ENCODE measurements at places on chromosomes 4 and X.

DNA sequence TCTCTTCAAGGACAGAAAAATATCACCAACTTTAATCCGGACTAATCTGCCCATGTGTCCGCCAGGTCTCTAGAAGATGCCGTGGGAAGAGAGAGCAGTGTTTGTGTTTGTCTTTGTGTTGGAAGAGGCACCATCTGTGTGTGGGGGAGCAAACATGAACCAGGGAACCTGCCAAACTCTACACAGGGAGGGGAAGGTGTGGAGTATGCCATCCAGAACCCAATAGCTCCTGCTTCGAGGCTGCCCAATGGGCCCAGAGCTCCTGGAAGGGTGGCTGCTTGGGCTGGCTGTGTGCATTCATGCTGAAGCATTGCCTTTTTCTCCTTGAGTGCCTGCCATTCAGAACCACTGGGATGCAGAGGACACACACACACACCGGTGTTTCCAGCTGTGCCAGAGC is 536.2 kb downstream of the MID1IP1 start:
- DNase-seq = no peak

- DNase-seq = no peak
Observed at GRCh38 chrX:100356351-100356896, 53.6 kb downstream of the PCDH19 start.

DNA sequence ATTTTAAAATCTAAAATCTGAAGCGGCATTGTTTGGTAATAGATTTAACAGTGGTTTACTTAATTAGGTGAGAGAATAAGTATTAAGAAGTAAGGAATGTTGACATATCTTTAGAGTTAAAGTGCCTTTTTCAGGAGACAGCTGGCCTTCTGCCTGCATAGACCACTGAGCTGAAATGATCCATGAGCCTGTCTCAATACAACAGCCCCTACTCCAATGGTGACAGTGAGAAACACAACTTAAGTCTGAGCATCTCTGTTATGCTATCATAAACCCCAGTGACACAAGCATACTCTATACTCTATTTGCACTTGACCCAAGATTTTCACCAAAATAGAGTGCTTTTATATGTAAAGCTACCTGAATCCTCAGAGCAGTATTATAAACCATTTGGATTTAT is 137.9 kb downstream of the GRIA2 start:
- DNase-seq = no peak

- DNase-seq = no peak
Observed at GRCh38 chr4:39823191-39823590, 125.3 kb downstream of the UBE2K start.

- DNase-seq = no peak
Observed at GRCh38 chr4:178240891-178241290, 798.7 kb upstream of the AGA start.

GRCh38 chrX:16125520-16126149 is 2.3 kb downstream of the GRPR start:
- DNase-seq = no peak

DNA sequence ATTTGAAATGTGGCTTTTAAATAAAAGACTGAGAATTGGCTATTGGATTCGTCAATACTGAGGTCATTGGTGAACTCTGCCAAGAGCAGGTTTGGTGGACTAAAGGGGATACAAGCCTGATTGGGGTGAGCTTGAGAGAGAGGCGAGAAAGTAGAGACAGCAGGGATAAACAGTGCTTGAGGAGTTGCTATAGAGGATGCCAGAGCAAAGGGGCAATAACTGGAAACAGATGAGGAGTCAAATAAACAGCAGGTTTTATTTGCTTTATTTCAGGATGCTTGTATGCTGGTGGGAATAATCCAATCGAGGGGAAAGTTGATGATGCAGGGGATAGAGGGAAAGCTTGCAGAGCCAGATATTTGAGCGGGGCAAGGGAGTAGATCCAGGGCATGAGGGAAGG is 24.0 kb upstream of the ANXA3 start:
- DNase-seq = no peak

DNA sequence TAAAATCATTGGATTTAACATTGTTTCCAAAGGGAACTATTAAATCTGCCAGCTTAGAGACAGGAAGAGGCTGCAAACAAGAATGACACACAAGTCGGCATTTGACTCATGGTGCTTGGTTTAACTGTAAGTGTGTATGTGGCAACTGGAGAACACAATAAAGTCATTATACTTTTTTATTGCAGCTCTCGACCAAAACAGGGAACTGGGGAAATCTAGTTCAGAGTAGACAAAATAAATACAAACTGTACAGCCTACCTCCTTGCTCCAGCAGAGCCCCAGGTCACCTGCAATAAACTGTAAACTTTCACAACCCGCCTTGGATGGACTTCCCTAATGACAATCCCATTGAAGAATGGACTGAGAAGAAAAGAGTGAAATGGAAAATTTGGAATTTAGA is 24.0 kb downstream of the NPY5R start:
- DNase-seq = no peak

- no peak for DNase-seq
Observed at GRCh38 chr4:27846951-27847350, 986.3 kb downstream of the STIM2 start.

- DNase-seq = no peak
Observed at GRCh38 chr4:10173037-10173753, 56.6 kb upstream of the WDR1 start.

DNA sequence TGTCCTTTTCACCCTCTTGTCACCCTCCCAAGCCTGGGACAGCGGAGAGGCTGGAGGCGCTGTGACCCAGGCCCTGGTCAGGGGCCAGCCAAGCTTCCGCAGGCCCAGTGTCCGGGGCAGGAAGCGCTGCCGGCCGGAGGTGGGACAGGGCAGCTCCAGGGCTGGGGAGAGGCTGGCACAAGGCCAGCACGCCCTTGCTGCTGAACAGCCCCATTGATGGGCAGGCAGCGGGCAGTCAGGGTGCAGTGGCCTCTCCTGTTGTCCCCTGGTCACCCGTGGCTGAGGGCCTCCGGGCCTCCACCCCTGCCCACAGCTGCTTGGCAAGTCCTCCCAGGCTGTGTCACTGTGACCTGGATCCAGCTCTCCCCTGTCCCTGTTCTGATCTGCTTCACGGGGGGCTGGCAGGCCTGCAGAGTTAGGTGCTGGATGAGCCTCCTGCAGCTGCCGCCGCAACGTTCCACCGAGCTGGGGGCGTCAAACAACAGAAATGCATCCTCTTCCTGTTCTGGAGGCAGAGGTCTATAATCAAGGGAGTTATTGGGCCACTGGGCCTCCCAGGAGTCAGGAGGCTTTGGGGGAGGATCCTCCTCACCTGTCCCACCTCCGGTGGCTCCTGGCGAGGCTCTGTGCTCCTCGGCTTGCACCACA is 107.9 kb downstream of the PSAPL1 start:
- DNase-seq = no peak

GRCh38 chr4:747546-748170 is 42.0 kb downstream of the PCGF3 start:
- no peak for DNase-seq

- no peak for DNase-seq
Observed at GRCh38 chrX:130118441-130119311, 8.4 kb upstream of the ELF4 start.

DNA sequence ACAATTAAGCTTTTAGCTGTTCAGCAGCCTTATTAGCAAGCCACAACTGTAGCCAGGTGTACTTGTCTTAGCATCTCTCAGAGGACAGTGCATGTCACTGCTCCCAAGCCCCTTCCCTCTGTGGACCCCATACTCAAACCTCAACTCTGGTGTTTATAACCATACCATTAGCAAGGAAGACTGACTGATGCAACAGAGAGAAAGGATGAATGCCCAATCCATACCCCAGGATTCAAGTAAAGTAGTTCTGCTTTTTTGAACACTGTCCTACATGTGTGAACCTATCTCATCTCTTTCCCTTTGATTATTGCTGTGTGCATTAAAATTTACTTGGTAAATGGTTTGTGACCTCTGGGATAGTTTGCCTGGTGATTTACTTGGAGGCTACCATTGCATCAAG is 22.8 kb upstream of the CYBB start:
- DNase-seq = no peak

DNA sequence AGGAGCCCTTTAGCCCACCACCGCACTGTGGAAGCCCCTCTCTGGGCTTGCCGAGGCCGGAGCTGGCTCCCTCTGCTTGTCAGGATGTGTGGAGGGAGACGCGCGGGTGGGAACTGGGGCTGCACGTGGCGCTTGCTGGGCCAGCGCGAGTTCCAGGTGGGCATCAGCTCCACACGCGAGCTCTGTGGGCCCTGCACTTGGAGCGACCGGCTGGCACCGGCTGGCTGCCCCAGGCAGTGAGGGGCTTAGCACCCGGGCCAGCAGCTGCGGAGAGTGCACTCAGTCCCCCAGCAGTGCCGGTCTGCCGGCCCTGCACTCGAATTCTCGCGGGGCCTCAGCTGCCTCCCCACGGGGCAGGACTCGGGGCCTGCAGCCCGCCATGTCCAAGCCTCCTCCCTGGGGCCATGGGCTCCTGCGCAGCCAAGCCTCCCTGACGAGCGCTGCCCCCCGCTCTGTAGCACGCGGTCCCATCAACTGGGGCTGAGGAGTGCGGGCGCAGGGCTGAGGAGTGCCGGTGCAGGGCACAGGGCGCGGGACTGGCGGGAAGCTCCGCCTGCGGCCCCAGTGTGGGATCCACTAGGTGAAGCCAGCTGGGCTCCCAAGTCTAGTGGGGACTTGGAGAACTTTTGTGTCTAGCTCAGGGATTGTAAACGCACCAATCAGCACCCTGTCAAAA is 93.6 kb downstream of the DTHD1 start:
- no peak for DNase-seq

DNA sequence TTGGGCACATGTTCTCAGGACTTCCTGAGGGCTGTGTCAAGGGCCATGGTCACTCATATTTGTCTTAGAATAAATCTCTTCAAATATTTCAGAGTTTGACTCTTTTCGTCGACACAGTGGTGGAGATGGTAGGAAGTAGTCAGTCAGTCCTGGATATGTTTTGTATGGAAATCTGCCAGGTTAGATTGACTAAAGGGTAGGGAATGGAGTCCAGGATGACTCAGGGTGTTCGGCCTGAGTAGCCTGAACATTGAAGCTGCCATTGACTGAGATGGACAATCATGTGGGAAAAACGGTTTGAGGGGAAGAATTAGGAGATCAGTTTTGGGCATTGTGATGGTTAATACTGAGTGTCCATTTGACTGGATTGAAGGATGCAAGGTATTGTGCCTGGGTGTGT is 177.1 kb upstream of the CENPE start:
- DNase-seq = no peak

DNA sequence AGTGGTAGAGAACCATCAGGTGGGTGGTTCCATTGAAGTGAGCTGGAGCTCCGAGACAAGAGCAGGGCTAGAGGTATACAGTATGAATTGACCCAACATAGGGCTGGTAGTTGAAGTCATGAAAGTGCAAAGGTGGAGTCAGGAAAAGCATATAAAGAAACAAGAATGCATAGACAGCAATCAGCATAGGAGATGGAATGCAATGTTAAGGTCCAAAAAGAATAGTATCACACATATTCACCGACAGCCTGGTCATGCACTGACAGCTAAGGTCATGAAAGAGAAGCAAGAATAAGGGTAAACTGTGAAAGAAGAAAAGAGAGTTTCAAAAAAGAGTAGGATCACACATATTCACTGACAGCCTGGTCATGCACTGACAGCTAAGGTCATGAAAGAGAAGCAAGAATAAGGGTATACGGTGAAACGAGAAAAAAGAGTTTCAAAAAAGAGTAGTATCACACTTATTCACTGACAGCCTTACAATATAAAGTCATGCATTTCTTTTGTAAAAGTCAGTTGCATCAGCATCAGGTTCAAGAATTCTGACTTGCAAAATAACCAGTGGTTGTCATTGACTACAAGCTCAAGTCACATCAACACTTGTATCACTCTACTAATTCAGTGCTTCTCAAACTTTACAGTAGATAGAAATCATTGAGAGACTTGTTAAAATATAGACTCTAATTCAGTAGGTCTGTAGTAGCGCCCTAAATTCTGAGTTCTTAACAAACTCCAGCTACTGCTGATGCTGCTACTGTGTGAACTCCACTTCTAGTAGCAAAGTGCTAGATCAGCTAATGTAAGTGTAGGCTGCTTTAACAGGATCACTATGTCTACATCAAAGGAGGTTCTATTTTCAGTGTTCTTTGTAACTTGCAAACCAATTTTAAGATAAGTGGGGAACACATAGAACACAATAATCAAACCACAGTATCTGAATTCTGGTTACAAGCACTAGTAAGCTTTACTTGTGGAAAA is 221.9 kb downstream of the PDGFC start:
- no peak for DNase-seq

GRCh38 chr4:122898370-122899150 is 23.8 kb downstream of the NUDT6 start:
- no peak for DNase-seq

- no peak for DNase-seq
Observed at GRCh38 chr4:141814499-141814898, 178.1 kb downstream of the IL15 start.

DNA sequence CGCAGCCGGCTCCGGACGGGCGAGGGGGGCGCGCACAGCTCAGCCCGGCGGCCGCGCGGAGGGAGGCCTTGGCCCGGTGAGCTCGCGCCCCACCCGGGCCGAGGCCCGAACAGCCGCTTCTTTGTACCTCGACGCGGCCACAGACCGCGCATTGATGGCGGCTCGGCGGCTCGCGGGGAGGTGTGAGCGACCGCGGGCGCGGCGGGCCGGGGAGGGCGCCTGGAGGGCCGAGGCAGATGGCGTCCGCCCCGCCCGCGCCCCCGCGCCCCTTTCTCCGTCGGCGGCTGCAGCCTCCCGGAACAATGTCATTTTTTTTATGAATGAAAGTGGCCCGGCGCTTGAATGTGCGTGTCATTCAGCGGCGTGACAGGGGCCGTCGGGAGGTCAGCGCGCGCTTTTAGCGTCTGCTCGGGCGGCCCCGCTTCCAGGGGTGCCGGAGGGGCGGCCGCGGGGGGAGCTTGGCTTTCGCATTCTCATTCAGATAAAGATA is 1.8 kb downstream of the FGFR3 start:
- no peak for DNase-seq

- DNase-seq = no peak
Observed at GRCh38 chrX:39888730-39889129, 209.0 kb downstream of the BCOR start.

- no peak for DNase-seq
Observed at GRCh38 chr4:56575820-56576429, 70.3 kb downstream of the ARL9 start.

GRCh38 chrX:39777623-39778025 is 320.1 kb downstream of the BCOR start:
- DNase-seq = no peak

GRCh38 chr4:141458501-141458900 is 177.9 kb upstream of the IL15 start:
- DNase-seq = no peak

DNA sequence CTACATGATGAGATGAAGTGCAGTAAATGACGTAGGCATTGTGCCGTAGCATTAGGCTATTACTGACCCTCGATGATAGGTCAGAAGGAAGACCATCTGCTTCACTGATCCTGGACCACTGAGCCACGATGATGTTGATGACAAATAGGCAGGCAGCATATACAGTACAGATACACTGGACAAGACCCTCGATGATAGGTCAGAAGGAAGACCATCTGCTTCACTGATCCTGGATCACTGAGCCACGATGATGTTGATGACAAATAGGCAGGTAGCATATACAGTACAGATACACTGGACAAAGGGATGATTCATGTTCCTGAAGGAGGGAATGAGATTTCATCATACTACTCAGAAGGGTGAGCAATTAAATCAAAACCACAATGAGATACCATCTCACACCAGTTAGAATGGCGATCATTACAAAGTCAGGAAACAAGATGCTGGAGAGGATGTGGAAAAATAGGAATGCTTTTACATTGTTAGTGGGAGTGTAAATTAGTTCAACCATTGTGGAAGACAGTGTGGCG is 50.9 kb downstream of the BEND4 start:
- no peak for DNase-seq

- no peak for DNase-seq
Observed at GRCh38 chr4:71827826-71828225, 43.9 kb upstream of the GC start.

GRCh38 chr4:182736207-182736606 is 181.0 kb downstream of the DCTD start:
- DNase-seq = no peak

All from stimulated activated CD4-positive, alpha-beta T cell treated with anti-CD3 and anti-CD28 coated beads, Interleukin-1b, Interleukin-23, amount 100 ng/mL, for 1 hour (primary cell).